ENCODE measurements at places on chromosomes 3 and 15.

GRCh38 chr3:166263460-166263859 lies 426.2 kb upstream of the BCHE start:
- no peak for DNase-seq

GRCh38 chr3:53043738-53044137 lies 2.1 kb downstream of the SFMBT1 start:
- no peak for DNase-seq

GRCh38 chr15:68279779-68280753 lies 2.5 kb downstream of the FEM1B start:
- no peak for DNase-seq

GRCh38 chr3:49469037-49469935 lies 781 bp upstream of the DAG1 start:
- no peak for DNase-seq

GRCh38 chr15:95105229-95105628 lies 873.9 kb downstream of the MCTP2 start:
- no peak for DNase-seq

GRCh38 chr3:129961141-129961541 lies 13.4 kb upstream of the TRH start:
- DNase-seq: no peak

- no peak for DNase-seq
These were observed 162.6 kb upstream of the ABI3BP start for GRCh38 chr3:101155825-101156224.

- no peak for DNase-seq
These were observed 339.1 kb downstream of the FHIT start for GRCh38 chr3:60912142-60912541.

DNA sequence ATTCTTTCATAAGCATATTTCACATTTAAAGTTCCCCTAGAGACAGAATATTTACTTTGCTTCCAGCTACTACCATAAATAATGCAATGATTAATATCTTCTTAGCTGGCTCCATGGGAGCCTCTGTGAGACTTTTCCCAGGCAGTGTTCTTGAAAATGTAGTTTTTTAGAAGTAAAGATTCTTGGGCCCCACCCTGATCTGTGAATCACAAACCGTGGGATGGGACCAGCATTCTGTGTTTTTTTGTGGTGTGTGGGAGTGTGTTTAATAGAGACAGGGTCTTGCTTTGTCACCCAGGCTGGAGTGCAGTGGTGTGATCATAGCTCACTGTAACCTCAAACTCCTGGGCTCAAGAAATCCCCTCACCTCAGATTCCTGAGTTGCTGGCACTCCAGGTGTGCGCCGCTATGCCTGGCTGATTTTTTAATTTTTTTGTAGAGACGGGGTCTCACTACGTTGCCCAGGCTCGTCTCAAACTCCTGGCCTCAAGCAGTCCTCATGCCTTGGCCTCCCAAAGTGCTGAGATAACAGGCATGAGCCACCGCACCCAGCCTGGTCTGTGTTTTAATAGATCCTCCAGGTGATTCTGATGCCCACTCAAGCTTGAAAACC lies 83.0 kb downstream of the KLHL25 start:
- DNase-seq: no peak

- no peak for DNase-seq
These were observed 2.0 kb upstream of the CAPN7 start for GRCh38 chr3:15204005-15204404.

DNA sequence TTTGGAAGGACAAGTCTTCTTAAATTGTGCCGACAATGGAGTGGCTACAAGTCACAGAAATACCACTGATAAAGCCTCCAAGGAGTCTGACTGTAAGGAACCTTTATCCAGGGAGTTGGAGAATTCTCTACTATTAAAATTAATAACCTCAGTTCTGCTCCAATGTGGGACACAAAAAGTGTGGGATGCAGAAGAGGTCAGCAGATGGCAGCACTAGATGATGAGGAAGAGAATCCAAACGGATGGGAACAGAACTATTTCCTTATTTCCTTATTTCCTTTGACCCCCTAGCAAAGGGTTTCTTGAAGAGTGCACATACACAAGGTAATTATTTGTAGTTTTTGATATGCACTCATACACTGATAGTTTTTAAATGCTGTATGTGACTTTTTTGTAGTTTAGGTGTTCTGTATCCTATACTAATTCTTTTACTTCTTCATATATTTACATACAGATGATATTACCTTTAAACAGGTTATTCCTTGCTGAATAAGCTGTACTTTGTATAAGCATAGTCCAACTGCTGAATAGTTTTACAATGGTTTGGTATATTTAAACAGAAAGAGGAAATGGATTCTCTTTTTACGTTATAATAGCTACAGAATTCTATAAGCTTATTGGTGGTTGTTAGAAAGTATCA lies 25.6 kb upstream of the NLGN1 start:
- DNase-seq: no peak

DNA sequence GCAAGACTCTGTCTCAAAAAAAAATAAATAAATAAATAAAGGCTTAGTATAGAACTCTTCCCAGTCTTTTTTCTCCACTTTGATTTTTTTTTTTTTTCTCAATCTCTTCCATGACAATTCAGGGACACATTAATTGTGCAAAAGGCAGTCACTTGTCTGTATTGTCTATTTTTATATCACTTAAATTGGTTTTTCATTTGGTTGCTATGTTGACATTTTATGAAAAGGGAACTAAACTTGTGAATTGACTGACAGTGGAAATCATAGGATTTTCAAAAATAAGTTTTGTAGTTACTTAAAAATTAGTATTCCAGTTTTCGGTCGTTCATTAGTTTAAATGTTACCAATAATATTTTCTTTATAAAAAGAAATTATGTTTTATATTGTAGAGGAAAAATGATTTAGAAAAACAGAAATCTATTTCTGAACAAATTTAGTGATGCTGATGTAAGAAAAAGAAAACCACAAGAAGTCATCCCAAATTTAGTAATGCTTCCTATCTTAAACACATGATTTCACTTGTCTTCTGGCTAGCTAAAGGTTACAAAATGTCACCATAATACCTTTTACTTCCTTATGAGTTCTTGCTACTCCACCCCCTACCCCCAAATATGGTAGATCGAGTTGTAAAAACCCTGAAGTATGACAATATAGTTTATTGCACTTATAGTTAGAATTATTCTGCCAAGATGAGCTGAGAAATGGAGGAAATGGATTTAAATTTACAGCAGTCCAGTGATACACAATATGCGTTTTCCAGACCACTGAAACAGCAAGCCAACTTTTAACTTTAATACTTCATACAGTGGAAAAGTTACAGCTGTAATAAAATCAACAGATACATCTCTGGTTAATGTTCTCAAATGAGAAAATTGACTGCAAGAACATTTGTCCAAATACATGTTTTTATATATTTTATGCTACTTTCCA lies 37.0 kb downstream of the PPARG start:
- DNase-seq: no peak

- no peak for DNase-seq
These were observed 13.2 kb upstream of the ANPEP start for GRCh38 chr15:89827829-89828228.

DNA sequence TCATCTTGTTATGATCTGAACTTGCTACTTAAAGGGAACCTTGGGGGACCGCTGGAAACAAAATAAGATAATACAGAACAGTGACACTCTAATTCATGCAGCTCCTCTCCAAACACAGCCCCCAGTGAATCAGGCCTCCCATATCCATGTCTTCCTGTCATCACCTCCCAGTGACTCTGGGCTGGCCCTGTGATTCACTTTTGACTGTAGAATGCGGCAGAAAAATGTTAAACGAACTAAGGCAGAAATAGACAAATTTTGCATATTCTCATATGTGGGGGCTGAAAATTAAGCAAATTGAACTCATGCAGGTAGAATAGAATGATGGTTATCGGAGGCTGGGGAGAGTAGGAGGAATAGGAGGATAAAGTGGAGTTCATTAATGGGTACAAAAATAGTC lies 20.2 kb upstream of the GADL1 start:
- no peak for DNase-seq

DNA sequence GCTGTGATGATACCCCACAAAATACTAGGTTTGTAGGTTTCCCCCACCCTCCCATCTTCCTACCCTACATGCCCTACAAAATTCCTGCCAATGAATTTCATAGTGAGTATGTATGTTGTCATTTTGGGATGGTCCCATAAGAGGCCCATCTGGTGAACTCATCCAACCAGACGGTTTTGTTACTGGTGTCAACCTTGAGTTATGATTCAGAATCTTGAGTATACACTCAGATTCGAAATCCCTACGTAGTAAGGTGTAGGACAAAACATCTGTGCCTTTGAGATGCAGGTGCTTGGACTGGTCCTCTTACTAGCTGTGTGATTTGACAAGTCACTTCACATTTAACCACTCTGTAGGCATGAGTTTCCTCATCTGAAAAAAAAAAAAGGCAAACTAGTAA lies 3.6 kb downstream of the SIAH2 start:
- DNase-seq: no peak

- no peak for DNase-seq
These were observed 149.3 kb downstream of the FMN1 start for GRCh38 chr15:33045066-33045810.

- DNase-seq: no peak
These were observed 31.1 kb upstream of the RYR3 start for GRCh38 chr15:33279613-33280205.

DNA sequence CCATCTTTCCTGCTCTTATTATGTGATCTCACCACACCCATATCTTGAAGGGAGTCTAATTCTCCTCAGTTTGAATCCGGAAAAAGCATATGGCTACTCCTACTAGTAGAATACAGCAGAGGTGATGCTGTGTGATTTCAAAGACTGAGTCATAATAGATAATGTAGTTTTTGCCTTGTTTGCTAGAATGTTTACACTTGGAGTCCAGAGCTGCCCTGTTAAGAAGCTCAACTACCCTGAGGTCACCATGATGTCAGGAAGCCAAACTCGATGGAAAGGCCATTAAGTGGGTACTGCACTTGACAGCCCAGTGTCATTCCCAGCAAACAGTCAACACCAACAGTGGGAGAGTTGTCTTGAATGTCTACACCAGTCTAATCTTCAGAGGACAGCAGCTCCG lies 56.9 kb downstream of the CD200R1L start:
- no peak for DNase-seq

DNA sequence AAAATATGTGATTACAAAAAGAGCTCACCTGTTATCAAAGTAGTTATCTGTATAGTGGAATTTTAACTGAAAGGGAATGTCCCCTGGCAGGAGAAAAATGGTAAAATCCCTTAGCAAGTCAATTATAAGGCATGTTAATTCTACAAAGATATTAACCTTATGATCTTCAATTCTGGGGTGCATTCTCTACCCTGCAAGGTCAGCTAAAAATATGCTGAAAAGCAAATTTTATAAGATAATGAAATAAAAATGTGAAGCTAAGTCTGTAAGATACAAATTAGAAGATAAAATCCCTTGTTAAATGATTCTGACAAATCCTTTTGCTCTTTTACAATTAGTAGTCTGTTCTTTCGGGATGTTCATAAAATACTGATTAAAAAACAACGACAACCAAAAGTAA lies 109.8 kb downstream of the BBX start:
- no peak for DNase-seq

All from activated T-helper 1 cell treated with Interleukin-2 at 50 U/mL for 16 hours (primary cell).